ENCODE measurements at places on chromosomes 4 and X. TPM values are rescaled to one million over a fixed set of nuclear protein-coding genes. Genes with fewer than 3 reads are reported as not detected.

Gene CNGA1
- total RNA-seq: 2.1 TPM

Gene KLHL13
- 4.2 TPM for total RNA-seq

Gene PF4V1
- not detected for total RNA-seq

DNA sequence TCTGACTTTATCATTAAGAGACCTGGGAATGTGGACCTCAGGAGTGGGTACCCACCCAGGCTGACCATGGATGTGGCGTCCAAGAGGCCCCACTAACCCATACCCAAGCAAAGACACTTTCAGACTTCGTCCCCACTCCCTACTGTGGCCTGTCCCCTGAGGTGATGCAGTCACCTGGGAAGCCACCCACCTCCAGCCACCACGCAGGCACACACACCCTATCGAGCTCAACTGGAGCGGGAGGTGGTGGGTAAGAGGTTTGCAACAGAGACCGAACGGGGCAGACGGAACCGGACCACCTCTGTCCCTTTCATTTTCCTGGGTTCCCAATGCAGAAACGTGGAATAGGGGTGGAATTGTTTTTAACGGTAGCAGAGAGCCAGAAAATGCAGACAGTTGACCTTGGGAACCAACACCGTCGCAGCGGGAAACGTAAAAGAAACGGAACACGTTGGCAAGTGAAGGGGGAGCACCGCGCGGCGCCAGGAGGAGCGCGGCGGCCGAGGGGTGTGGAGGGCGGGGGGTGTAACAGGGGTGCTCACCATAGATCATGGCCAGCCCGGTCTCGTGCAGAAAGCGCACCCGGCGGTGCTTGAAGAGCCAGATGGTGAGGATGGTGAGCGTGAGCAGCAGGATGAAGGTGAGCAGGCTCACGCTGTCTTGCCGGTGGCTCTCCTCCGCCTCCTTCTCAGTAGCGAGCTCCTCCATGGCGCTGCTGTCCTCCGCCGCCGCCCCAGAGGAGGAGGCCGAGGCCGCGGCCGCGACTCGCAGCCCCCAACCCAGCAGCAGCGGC is 559 bp downstream of the SLC9A7 start:
- no peak for DNase-seq

DNA sequence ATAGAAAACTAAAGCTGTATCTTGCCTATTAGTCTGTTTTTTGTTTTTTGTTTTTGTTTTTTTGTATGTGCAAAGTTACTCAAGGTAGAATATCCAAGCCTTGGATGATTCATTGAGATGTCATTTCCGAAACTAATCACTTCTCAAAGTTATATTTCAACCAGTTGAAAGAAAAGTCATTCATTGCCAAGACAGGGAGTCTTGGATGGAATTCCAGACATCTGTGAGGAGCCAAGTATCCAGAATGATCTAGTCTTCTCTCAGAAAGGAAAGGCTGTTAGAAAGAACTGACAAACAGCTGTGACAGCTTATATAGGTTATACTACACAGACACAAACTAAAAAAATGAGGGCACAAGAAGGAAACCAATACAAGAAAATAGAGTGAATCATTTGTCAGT is 141.1 kb upstream of the NDST3 start:
- no peak for DNase-seq

DNA sequence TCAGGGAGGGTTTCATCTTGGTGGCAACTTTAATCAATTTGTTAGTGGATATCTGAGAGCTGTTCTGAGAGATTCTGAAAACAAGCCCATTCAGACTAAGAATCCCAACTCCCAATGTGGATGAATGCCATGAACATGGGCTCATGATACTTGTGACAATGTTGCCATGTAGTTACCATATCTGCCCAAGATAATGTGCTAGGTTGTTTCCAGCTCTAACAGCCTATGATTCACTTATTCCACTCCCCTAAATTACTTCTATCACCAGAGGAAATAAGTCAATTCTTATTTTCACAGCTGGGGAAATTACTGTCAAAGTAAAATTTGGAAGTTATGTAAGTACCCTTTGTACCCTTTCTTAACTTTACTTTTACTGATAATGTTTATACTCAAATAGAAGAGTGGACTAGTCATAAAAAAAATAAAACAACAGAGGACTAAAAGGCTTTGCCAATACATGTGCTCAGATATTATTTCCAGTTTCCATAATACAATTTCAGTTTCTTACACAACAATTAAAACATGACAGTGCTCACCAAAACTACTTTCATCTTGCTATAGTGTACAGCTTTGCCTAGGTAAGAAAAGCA is 1101.7 kb upstream of the INTU start:
- DNase-seq: no peak

DNA sequence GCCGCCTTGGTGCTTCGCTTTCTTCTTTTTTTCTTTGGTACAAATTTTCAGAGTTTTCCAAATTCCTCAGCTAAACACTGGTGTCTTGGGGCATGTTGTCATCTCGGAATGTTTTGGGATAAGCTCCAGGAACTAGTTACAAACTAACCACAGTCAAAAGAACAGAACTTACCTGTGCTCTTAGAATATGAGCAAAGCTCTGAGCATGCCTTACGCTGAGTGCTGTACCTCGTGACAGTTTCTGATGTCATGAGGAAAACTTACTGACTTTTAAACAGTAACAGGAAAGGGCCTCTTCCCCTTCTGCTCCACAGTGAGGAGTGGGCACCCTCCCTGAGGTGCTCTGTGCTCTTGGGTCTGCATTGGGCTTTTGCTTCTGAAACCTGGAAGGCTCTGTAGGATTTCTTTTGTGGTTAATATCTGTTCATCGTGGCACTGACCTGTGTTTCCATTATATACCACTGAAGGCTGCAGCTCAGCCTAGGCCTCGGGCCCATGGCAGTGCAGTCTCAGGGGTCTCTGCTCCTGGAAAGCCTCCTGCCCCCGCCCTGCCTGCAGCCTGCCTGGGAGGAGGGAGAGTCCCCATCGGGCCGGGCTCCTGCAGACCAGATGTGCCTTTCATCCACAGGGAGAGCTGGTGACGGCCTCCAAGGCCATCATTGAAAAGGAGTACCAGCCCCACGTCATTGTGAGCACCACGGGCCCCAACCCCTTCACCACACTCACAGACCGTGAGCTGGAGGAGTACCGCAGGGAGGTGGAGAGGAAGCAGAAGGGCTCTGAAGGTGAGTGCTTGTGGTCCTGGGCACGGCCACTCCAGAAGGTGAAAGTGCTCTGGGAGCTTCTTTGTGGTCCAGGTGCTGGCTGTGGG is 48.7 kb downstream of the NOP14 start:
- no peak for DNase-seq

GRCh38 chr4:114890773-114891172 is 222.6 kb downstream of the NDST4 start:
- no peak for DNase-seq

DNA sequence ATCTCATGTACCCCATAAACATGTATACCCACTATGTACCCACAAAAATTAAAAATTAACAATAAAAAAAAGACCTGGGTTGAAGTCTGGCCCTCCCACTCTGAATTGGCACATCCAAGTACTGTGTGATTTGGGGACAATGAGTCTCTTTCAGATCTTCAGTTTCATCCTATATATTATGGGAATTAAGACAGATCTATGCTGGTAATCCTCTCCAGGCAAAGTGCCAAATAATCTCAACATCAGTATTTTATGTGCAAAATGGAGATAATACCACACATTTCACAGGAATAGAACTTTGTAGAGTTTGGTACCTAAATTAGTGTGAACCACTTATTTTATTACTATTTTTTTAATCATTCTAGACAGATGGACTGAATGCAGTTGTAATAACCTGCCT is 11.0 kb upstream of the SCD5 start:
- no peak for DNase-seq

- no peak for DNase-seq
Observed at GRCh38 chr4:184215709-184216328, 1.9 kb downstream of the ENPP6 start.

DNA sequence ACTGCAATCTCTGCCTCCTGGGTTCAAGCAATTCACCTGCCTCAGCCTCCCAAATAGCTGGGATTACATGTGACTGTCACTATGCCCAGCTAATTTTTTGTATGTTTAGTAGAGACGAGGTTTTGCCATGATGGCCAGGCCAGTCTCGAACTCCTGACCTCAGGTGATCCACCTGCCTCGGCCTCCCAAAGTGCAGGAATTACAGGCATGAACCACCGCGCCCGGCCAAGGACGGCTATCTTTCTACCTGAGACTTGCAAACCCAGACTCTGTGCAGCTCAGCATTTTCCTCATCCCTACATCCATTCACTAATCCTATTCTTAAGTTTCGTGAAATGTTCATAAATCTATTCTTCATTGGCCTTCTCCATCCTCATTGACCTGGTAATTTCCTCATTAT is 330.0 kb downstream of the ANTXR2 start:
- no peak for DNase-seq

- DNase-seq: no peak
Observed at GRCh38 chr4:124325690-124326089, 386.8 kb downstream of the ANKRD50 start.

GRCh38 chr4:100466501-100466900 is 51.3 kb downstream of the EMCN start:
- DNase-seq: no peak

GRCh38 chrX:41858161-41858775 is 65.1 kb downstream of the CASK start:
- no peak for DNase-seq

- no peak for DNase-seq
Observed at GRCh38 chr4:163404580-163404979, 60.9 kb downstream of the NPY5R start.

All from HCT116 (cell line).